ENCODE measurements at places on chromosomes 3 and 15.
A peak's percentile ranks its signal among the peaks of the same experiment; 100 is the strongest.

DNA sequence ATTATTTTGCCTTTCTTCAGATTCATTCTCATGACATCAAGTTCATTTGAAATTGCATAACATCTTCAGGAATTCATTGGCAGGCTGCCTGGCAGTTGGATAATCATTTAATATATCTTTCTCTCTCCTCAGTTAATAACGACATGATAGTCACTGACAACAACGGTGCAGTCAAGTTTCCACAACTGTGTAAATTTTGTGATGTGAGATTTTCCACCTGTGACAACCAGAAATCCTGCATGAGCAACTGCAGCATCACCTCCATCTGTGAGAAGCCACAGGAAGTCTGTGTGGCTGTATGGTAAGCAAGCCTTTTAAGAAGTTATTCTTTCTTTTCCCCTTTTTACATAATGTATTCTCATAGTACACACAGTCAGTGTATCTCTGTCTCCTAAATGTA is 38.2 kb downstream of the TGFBR2 start:
- peak; percentile 44 for DNase-seq

GRCh38 chr3:70774641-70775040 is 462.2 kb upstream of the MDFIC2 start:
- DNase-seq: no peak

DNA sequence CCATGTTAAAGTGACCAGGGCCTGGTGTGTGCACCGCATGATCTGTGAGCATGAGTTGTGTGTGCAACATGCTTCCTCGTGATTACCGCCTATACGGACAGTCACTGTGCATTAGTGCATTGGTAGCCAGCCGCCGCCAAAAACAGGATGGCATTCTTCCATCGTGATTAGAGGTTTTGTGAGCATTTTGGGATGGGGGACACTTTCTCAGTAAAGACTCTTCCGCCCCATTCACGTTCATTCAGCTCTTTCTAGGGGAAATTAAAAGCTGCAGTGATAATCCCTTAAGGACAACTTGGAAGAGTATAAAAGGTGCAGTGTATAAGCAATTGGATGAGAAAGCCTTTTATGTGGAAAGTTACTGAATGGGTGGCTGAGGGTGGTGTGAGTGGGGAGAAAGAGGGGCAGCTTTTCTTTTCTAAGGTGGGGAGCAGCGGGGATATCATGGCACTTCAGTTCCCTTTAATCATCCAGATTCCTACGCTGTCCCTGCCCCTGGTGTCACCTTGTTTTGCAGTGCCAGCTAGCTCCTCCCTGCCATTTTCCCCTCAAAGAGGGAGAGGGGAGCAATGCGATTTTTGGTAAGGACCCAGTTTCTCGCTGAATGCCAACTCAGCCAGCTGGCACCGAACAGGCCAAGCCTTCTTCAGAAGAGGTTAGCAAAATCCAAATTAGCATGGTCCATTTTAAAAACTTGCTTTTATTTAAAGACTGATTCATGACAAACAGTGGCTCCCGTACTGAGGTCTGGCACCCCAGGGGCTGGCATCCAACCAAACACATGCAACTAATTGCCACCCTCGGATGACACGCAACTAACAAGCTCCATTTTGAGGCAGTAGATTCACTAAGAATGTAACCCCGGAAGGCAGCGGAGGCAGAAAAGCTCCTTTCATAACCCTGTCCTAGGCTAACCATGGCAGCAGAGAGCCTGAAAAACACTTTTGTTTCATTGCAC is 447.8 kb downstream of the FHIT start:
- no peak for DNase-seq

DNA sequence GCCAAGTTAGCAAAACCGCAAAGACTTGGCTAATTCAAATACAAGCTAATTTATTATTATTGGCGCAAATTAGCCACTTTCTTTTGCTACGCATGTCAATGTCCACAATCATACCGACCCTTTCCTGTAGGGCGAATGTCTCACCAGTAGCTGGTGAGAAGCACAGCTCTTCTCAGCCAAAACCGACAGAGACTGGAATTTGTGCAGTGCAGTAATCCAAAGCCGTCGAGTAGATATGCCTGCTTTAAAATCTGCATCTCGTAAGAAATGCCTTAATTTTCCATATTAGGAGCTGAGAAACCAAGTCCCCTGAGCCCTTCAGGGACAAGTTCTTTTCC is 614 bp upstream of the MINDY2 start:
- no peak for DNase-seq

- DNase-seq: no peak
Observed at GRCh38 chr3:69784954-69785514, 45.8 kb downstream of the MITF start.

- no peak for DNase-seq
Observed at GRCh38 chr15:81865850-81866537, 179.8 kb downstream of the MEX3B start.

DNA sequence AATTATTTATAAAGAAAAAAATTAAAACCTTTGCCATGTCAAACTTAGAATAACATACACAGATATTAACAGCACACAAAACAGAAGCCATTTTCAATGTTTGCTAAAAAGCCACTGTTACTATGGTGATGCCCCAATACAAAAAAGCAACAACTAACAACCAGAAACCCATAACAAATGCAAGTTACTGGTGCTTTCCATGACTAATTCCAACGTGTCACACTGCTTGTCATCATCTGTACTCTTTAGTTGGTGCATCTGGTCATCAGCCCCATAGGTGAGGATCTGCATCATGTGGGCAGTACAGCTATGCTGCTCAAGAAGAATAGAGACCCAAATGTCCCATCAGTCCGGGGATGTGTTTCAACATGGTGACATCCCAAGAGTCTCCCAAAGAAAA is 52.8 kb downstream of the ATP8B4 start:
- no peak for DNase-seq

GRCh38 chr3:11602239-11602840 is 41.4 kb downstream of the VGLL4 start:
- no peak for DNase-seq

GRCh38 chr15:85625856-85626255 is 168.9 kb downstream of the KLHL25 start:
- DNase-seq: no peak

- no peak for DNase-seq
Observed at GRCh38 chr3:73060302-73060723, 1.1 kb upstream of the EBLN2 start.

DNA sequence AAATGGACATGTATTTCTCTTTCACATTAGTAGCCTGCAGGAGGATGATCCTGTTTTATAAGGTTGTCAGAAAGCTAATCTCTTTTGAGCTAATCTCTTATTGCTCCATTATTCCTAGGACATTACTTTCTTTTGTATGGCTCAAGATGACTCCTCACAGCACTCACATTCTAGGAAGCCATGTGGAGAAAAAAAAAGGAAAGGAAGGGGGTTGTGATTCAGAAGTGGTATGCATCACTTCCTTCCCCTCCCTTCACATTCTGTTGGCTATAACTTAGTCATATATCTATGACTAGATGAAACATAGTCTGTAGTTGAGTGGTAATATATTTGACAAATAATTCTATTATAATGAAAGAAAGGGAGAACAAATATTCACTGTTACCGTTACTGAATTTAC is 168.8 kb upstream of the TTC14 start:
- DNase-seq: no peak

GRCh38 chr15:57548835-57549234 is 42.9 kb upstream of the MYZAP start:
- DNase-seq: no peak

- no peak for DNase-seq
Observed at GRCh38 chr15:42131826-42132806, 24.3 kb downstream of the PLA2G4F start.

Measured in breast epithelium (tissue), 4 donors.